ENCODE measurements at places on chromosomes 3 and 15. TPM values are rescaled to one million over a fixed set of nuclear protein-coding genes. Genes with fewer than 3 reads are reported as not detected.

DNA sequence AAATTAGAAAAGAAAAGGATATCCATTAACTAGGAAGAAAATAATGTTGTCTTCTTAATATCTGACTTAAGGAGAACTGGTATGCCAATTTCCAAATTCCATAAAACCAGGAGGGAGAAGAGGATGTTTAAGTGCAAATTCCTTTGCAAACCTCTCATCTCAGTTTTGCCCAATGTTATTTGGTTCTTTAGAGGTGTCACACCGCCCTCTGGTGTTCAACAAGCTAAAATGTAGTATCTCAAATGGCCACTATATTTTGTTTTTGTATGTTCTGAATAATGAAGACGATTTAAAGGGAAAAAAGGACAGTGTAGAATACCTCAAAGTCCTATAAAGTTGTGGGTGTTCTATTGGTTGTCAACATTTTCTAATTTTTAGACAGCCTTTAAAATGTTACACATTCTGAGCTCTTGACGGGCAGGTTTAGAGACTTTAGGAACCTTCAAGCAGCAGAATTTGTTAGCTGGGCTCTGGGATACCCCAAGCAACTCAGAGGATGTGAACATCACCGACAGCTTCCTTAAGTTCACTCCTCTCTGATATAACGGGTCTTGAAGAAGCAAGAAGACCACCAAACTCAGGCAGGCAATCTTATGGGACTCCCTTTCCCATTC lies 458.3 kb downstream of the MFSD1 start:
- no peaks in the 10 kb centered on the region for H3K36me3 ChIP-seq
- no peaks in the 10 kb centered on the region for H3K27me3 ChIP-seq
- H3K4me3 ChIP-seq, result no peak overlapping the region

DNA sequence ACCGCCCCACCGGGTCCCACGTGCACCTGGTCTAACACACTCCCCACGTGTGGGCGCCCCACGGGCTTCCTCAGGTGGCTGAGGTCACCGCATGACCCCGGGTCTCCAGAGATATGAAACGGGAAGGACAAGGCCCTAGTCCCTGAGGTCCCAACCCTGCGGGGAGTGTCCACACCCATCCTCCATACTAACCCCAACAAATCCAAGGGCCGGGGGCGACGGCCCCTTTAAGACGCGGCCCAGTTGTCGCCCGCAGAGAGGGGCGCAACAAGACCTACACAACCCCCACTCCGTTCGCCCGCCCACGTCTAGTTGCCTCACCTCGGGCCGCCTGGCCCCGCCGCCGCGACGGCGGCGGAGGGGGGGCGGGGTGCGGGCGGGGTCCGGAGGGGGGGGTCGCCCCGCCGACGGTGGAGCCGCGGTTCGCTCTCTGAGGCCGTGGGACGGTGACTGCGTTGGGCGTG lies 396 bp downstream of the INO80 start:
- H3K36me3 ChIP-seq, result no peaks in the 10 kb centered on the region
- peak overlapping the region; percentile 87 for H3K4me3 ChIP-seq
- DNase-seq, result peak; percentile 87
- H3K27me3 ChIP-seq, result no peaks in the 10 kb centered on the region
- peak overlapping the region; percentile 100 for H3K27ac ChIP-seq

- no peak overlapping the region for H3K4me3 ChIP-seq
- H3K36me3 ChIP-seq, result no peaks in the 10 kb centered on the region
- no peaks in the 10 kb centered on the region for H3K4me1 ChIP-seq
- no peaks in the 10 kb centered on the region for H3K27me3 ChIP-seq
Observed at GRCh38 chr15:80587816-80588456, 107.2 kb upstream of the ABHD17C start.

The ADAMTS9 gene
- 52.0 TPM for total RNA-seq

The C2CD4B gene
- total RNA-seq, result 1.8 TPM

DNA sequence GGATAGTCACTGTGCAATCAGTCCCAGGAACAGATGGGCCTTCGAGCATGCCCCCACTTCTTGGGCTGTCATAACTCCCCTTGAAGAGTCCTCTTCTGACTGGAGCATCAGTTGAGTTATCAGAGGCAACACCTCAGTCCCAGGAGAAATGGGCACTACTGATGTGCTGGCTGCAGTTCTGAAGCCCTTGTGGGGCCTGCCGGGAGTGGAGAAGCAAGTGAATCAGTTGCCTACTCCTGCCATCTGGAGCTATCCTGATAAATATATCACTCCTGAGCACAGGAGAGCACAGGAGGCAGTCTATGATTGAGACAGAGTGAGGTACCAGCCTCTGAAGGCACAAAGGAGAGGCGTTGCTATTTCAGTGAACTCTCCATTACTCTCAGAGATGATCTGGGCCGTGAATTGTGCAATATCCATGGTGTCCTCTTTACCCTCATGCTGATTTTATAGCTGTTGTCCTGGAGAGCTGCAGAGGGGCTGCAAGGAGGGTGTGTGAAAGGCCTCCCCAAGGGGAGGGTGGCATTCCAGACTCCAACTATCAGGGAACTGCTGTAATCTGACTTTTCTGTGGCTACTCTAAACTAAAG lies 344.2 kb upstream of the ROPN1 start:
- no peaks in the 10 kb centered on the region for H3K36me3 ChIP-seq
- H3K4me1 ChIP-seq, result no peaks in the 10 kb centered on the region

DNA sequence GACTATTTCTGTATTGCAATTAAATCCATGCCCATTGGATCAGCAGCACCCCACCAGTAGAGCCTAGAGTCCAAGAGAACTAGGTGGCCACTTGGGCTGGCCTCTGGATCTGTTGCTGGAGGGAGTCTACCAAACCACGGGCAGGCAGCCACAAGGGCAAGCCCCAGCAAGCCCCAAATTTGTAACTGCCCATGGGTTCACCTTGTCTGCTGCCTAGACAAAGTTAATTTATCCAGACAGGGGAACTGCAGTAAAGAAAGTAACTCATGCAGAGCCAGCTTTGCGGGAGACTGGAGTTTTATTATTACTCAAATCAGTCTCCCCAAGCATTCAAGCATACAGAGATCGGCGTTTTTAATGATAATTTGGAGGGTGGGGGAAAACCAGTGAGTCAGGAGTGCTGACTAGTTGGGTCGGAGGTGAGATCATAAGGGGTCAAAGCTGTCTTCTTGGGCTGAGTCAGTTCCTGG lies 74.0 kb upstream of the TERB2 start:
- H3K36me3 ChIP-seq, result no peaks in the 10 kb centered on the region
- no peaks in the 10 kb centered on the region for H3K4me1 ChIP-seq
- no peak overlapping the region for H3K27ac ChIP-seq
- no peak for DNase-seq

DNA sequence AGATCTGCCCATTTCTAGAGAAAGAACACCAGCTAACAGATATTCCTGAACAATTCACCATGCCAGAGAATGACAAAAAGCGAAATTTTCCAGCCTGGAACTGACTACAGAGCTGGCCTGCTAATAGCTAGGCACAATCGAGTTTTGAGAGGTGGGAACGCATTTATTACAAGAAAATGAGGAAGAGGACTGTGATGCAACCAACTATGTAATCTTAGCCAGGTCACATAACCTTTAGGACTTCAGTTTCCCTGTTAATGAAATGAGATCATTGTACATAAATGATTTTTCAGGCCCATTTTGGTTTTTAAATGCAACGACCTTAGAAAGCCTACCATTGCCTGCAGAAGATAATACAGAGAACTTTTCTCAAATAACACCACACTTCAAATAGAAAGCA lies 72.1 kb upstream of the SETMAR start:
- no peaks in the 10 kb centered on the region for H3K4me1 ChIP-seq
- H3K36me3 ChIP-seq, result no peaks in the 10 kb centered on the region
- no peak overlapping the region for H3K4me3 ChIP-seq

GRCh38 chr3:39501968-39502837 lies 34.7 kb downstream of the MOBP start:
- no peaks in the 10 kb centered on the region for H3K4me1 ChIP-seq
- H3K27ac ChIP-seq, result no peak overlapping the region
- H3K27me3 ChIP-seq, result no peaks in the 10 kb centered on the region
- H3K4me3 ChIP-seq, result no peak overlapping the region
- H3K36me3 ChIP-seq, result no peaks in the 10 kb centered on the region

GRCh38 chr3:110623571-110623970 lies 448.0 kb upstream of the NECTIN3 start:
- no peak overlapping the region for H3K27ac ChIP-seq
- H3K36me3 ChIP-seq, result no peaks in the 10 kb centered on the region
- DNase-seq, result no peak
- H3K27me3 ChIP-seq, result no peaks in the 10 kb centered on the region
- H3K4me1 ChIP-seq, result no peaks in the 10 kb centered on the region

The GPR156 gene
- not detected for total RNA-seq

DNA sequence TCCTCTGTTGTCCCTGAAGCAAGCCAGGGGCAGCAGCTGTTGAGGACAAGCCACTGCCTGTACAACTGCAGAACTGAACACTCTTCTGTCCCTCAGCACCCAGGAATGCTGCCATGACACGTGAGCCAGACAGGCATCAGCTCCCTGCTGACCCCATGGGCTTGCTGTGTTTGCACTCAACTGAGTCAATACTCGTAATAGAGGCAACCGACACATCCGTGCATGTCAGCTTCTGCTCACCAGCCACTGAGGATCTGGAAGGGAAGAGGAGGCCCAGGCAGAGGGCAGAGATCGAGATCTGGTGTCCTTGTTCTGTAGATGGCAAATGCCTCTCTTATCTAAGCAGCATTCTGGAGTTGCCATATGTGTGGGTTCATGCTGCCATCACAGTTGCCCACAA lies 54.3 kb upstream of the SEC61A1 start:
- no peaks in the 10 kb centered on the region for H3K4me1 ChIP-seq
- DNase-seq, result no peak
- H3K27me3 ChIP-seq, result no peaks in the 10 kb centered on the region
- H3K27ac ChIP-seq, result no peak overlapping the region

DNA sequence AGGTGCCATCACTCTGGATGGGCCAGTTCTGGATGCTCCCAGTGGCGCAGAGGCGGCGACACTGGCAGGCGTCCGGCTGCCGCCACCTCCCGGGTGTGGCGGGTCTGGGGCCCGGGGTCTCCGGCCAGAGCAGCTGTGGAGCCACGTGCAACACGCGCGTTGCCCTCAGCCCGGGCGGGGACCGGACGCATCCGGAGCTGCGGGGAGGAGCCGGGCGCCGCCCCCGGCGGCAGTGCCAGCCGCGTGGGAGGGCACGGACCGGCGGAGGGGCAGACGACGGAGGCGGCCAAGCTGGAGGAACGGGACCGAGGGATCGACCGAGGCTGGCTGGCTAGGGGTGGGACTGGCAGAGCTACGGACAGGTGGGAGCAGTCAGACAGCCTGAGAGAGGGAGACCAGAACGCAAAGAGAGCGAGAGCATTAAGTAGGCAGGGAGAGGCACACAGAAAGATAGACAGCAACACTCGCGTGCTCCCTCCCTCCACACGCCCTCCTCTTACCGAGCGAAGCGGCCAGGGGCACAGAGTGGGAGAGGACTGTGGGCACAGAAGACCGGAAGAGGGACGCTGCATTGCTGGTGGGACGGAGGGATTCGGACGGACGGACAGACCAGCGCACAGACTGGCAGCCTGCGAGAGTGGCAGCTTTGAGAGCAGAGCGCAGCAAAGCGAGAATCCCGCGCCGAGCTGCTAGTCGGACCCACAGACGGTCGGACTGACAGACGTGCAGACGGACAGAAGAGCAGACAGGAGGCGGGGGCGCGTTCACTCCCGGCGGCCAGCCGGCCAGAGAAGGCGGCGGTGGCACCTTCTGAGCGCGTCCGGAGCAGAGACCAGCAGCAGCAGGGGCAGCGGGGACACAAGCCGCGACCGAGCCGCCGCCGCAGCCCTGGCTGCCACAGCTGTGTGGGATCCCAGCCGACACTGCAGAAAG lies at the start of gene ARPP21:
Gene ARPP21, plus strand, starts transcription at position 272 of the 933 bp plus-strand sequence. CDS start 42,227 bp downstream, outside the sequence.
- DNase-seq, result peak; percentile 48
- peak within 1 kb of the TSS; percentile 28 for H3K4me3 ChIP-seq
- H3K27me3 ChIP-seq, result peaks cover 7% of the 10 kb centered on the region
- H3K4me1 ChIP-seq, result no peaks in the 10 kb centered on the region

DNA sequence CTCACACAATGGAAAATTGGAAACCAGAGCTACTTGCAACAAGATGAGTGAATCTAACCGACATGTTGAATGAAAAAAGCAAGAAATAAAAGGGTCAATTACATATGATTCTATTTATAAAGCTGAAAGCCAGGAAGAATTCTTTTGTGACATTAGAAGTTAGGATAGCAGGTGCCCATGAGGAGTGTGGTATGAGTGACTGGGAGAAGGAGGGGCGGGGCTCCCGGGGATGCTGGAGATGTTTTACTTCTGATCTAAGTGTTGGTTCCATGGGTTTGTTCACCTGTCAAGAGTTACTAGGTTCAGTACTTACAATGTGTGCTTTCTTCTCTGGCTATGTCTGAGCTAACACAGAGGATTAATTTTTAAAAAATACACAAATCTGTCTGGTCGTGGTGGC lies 60.8 kb downstream of the NSMCE3 start:
- H3K27ac ChIP-seq, result no peak overlapping the region
- H3K4me3 ChIP-seq, result no peak overlapping the region

The TGM4 gene
- not detected for total RNA-seq

DNA sequence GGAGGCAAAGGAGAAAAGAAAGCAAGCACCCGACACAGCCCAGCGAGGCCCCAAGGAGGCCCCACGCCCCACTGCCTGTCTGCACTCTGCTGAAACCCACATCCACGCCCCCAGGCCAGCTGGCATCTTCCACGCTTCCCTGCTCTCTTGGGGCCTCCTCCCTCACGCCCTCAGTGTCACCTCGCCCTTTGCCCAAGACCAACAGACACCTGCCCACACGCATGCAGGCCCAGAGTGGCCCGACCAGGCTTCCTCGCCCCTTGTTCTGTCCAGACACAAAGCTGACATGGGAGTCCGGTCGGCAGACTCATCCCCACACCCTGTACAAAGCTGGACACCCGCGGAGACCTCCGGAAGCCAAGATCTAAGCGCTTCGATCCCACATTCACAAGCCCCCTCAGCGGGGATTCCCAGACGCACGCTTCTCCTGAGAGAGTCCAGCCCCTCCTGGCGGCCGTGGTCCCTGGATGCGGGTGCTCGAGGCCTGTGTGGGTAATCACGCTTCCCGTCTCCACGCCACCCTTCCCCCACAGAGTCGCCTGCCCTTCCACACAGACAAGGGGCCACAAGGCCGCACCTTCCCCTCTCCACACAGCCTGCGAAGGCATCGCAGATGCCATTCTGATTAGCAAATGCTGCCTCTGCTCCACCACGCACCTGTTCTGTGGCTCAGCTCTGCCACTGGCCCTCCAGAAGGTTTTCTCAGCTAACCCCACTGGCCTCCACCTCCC lies 176.6 kb downstream of the XXYLT1 start:
- H3K27ac ChIP-seq, result peak overlapping the region; percentile 76
- peak; percentile 89 for DNase-seq
- no peaks in the 10 kb centered on the region for H3K36me3 ChIP-seq
- H3K27me3 ChIP-seq, result no peaks in the 10 kb centered on the region
- peaks cover 10% of the 10 kb centered on the region for H3K4me1 ChIP-seq
- H3K4me3 ChIP-seq, result no peak overlapping the region

The TF gene
- 2.4 TPM for total RNA-seq

All from Peyer's patch (tissue), 4 donors.